Spleen (tissue), 13 donors: ENCODE measurements at places on chromosomes 13 and 19. TPM values are rescaled to one million over a fixed set of nuclear protein-coding genes. Genes with fewer than 3 reads are reported as not detected.
A peak's percentile ranks its signal among the peaks of the same experiment; 100 is the strongest.

DNA sequence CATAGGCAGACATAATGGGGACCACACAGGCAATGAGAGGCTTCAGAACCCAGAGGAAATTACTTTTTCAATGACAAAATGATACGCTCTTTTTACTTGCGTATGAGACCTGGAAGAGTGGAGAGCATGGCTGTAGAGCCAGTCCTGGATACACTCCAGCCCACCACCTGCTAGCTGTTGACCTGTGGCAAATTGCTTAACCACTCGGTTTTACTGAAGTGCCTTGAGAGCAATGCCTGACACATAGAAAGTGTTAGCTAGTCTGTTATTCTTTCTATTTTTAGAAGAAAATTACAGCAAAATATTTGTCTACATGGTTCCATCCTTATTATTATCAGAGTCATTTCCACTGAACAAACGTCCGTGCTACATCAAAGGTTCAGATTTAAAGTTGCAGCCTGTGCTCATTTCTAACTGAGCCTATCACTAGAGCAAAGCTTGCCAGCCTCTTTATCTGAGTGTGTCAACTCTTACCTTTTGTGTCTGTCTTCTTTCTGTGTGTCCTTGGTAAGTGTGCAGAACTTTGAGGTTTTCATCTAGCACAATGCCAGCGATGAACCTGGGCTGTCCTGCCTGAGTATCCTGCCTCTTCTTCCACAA lies 9.6 kb upstream of the GPR183 start:
- H3K4me3 ChIP-seq, result no peak overlapping the region
- no peaks in the 10 kb centered on the region for H3K36me3 ChIP-seq
- no peaks in the 10 kb centered on the region for H3K27me3 ChIP-seq
- DNase-seq, result no peak

GRCh38 chr19:30431591-30431990 lies 59.4 kb downstream of the ZNF536 start:
- H3K36me3 ChIP-seq, result no peaks in the 10 kb centered on the region
- no peak overlapping the region for H3K27ac ChIP-seq
- H3K4me1 ChIP-seq, result no peaks in the 10 kb centered on the region
- peaks cover 6% of the 10 kb centered on the region for H3K27me3 ChIP-seq

DNA sequence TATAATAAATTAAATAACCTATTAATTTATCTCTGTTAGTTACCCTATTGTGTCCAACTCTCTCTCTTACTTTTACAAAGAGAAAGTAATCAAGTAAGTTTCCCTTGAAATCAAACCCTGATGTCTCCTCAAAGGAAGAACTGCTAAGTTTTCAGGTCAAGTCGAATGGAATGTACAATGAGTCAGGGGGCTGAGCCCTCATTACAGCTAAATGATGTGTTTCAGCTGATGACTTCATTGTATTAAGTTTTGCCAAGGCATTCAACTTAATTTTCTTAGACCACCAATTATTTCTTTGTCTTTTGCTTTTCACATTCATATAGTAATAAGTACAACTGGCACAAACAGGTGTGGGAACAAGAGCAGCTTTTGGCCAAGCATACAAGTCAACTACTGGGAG lies 54.7 kb upstream of the DCT start:
- H3K27ac ChIP-seq, result no peak overlapping the region
- H3K4me1 ChIP-seq, result no peaks in the 10 kb centered on the region
- no peaks in the 10 kb centered on the region for H3K36me3 ChIP-seq

GRCh38 chr19:31351855-31352195 lies 2.6 kb upstream of the TSHZ3 start:
- no peaks in the 10 kb centered on the region for H3K36me3 ChIP-seq
- DNase-seq, result no peak
- peak overlapping the region; percentile 90 for H3K4me3 ChIP-seq
- H3K27ac ChIP-seq, result peak overlapping the region; percentile 87

- no peaks in the 10 kb centered on the region for H3K36me3 ChIP-seq
- H3K27me3 ChIP-seq, result no peaks in the 10 kb centered on the region
- no peaks in the 10 kb centered on the region for H3K4me1 ChIP-seq
- H3K27ac ChIP-seq, result no peak overlapping the region
- no peak overlapping the region for H3K4me3 ChIP-seq
These were observed 1417.1 kb upstream of the ATXN8OS start for GRCh38 chr13:68690567-68690966.

- H3K4me3 ChIP-seq, result no peak within 1 kb of the TSS
- H3K27ac ChIP-seq, result no peak within 1 kb of the TSS
- DNase-seq, result no peak
- no peaks in the 10 kb centered on the region for H3K36me3 ChIP-seq
- peaks cover 11% of the 10 kb centered on the region for H3K27me3 ChIP-seq
These were observed at the start of gene SLITRK1 for GRCh38 chr13:83881917-83882605. TSS of gene SLITRK1 (minus strand) at chr13:83882474. CDS start at chr13:83881507, 967 bp downstream.

- peak overlapping the region; percentile 66 for H3K27ac ChIP-seq
- H3K36me3 ChIP-seq, result no peaks in the 10 kb centered on the region
- H3K27me3 ChIP-seq, result no peaks in the 10 kb centered on the region
- DNase-seq, result no peak
- no peaks in the 10 kb centered on the region for H3K4me1 ChIP-seq
- no peak overlapping the region for H3K4me3 ChIP-seq
These were observed 12.5 kb upstream of the MYCBP2 start for GRCh38 chr13:77339408-77339807.

PDX1 gene
- not detected for total RNA-seq
